CD4-positive, alpha-beta T cell treated with Interferon gamma for 1 hour (primary cell): ENCODE measurements at places on chromosomes 2 and 18.

DNA sequence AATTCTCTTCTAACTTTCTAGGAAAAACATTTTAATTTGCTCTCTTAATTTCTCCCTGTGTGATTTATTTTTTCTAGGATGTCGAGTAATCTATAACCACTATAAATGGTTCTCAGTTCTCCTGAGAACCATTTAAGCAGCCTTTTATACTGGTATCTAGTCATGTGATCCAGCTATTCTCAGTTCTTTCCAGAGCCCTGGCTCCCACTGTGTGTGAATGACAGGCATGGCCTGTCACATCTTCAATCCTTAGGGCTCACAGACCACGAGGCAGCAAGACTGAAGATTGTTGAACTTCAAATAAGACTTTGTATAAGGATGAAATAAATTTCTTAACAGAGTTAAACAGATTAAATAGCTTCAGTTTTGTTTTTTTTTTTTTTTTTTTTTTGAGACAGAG, 219.4 kb downstream of the HNMT start:
- DNase-seq: no peak

GRCh38 chr18:52567360-52567759, 227.4 kb downstream of the DCC start:
- DNase-seq: no peak

DNA sequence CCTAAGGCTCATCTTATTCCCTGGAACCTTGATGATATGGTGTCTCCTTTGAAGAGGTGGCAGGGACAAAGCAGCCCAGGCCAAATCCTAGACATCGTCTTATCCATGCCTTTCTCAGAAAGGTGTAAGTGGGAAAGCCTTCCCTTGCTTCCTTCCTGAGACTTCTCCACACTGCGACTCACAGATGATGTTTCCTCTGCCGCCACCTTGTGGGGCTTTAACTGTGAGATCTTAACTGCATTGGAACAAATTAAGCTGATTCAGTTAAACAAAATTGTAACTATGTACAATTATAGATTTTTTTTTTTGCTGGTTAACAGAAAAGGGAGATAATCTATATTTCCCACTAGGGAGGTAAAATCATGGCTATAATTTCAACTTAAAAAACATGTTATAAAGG, 10.0 kb upstream of the GCA start:
- DNase-seq: peak; percentile 11

- no peak for DNase-seq
These were observed 365.2 kb downstream of the ZNF521 start for GRCh38 chr18:24986666-24987302.

DNA sequence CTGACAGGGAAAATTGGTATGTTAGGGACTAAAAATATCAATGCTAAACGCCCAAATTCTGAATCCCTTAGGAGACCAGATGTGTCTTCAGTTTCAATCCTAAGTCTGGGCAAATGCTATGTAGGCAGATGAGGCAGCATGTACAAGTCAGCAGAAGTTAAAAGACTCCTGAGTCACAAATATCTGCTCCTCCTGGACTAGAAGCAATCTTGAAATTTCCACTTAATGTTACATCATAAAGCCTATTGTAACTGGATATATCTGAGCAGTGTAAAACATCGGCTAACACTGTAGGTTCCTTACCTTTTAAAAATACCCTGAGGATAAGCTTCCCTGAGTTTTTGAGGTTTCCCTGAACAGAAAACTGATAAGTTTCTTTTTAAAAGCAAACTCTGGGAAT, 1087.6 kb upstream of the PIK3C3 start:
- DNase-seq: no peak

GRCh38 chr2:226802573-226802972, 3.0 kb upstream of the IRS1 start:
- no peak for DNase-seq

- no peak for DNase-seq
These were observed 173.3 kb downstream of the OSR1 start for GRCh38 chr2:19185086-19185485.

- DNase-seq: no peak
These were observed 4.7 kb downstream of the HMSD start for GRCh38 chr18:63953811-63954210.

- DNase-seq: no peak
These were observed 4.3 kb downstream of the ZBTB7C start for GRCh38 chr18:48404716-48405507.

DNA sequence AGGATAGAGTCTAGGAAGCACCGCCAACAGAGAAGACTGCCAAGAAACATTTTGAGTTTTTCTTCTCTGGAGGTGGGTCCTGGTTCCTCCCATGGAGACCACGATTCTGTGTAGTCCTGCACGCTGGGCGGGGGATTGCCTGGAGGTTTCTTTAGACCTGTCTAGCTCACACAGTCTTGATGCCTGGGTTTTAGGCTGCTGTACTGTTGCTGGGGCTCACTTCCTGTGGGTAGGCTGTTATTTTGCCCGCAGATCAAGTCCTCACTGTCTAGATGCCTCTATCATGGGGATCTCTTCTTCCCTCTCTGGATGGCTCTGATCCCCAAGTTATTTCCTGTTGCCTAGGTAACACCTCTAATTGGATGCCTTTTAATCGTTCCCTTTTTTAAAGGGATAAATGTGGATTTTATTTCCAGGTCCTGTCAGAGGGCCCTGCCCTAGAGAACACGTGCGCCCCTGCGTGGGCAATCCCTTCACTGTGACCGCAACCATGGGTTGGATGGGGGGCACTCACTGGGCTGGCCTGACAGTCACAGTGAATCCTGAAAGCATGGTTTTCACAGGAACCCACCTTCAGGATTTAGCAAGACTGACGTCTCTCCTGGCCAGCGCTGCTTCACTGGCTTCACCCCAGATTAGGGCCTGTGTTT, 115.7 kb downstream of the MSH2 start:
- no peak for DNase-seq

GRCh38 chr2:10036095-10036884, 7.1 kb upstream of the KLF11 start:
- DNase-seq: peak; percentile 77

GRCh38 chr18:63283305-63284094, 36.1 kb downstream of the BCL2 start:
- no peak for DNase-seq

DNA sequence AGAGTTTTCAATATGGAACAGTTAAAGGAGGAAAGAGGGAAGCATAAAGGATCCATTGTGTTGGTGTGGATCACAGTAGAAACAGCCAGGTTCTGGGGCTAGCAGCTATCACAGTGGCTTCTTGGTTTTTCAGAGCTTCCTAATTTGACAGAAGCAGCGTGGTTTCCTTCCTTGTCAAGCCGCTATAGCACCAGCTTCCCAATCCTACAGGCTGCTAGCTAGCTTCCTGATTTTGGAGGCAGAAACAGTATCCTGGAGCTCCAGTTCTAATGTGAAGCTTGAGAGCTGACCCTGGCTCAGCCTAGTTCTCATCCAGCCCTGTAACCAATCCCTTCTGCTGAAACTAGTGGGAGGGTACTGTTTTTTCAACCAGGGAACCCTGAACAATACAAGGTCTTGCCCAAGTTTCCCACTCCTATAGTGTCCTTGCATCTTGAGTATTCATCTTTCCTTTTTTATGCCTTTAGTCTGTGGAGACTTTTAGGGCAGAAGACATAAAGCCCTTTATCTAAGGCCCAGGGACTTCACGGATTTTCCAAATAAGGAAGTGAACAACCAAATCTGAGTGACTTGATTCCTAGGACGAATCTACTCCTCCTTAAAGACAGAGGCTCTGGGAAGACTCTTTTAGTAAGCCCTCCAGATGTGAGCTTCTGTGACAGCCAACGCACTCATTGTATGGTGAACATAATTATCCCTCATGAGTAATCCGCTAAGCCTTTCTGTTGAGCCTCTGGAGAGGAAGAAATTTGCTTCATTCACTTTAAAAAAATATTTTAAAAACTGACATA, 33.8 kb downstream of the CCDC93 start:
- DNase-seq: peak; percentile 4

GRCh38 chr2:47810850-47811249, 27.9 kb downstream of the MSH6 start:
- no peak for DNase-seq

GRCh38 chr2:144224472-144224871, 295.4 kb downstream of the ZEB2 start:
- no peak for DNase-seq

- no peak for DNase-seq
These were observed 16.5 kb downstream of the SCLY start for GRCh38 chr2:238077292-238077691.

DNA sequence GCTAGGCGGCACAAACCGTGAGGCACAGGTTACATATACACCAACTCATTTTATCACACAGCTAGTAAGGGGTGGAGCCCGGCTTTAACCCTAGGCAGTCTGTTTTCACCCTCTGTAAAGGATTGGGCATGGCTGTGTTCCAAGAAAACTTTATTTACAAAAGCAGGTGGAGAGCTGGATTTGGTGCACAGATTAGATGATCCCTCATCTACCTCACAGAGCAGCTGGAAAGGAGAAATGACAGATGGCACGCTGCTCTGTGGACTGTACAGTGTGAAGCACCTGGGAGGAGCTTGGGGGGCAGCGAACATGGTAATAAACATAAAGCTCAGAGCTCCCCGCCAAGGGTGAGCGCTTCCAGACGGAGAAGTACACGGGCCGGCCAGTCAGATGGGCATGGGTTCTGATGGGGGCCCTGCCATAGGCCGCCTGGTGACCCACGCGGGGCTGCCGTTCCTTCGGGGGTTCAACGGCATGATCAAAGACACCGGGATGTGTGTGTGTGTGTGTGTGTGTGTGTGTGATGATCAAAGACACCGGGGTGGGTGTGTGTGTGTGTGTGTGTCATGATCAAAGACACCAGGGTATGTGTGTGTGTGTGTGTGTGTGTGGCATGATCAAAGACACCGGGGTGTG, 862 bp upstream of the TMEM177 start:
- peak; percentile 6 for DNase-seq

GRCh38 chr2:49988816-49989215, 834.5 kb upstream of the FSHR start:
- no peak for DNase-seq

- peak; percentile 75 for DNase-seq
These were observed 2.5 kb upstream of the CNDP2 start for GRCh38 chr18:74493689-74494088.

DNA sequence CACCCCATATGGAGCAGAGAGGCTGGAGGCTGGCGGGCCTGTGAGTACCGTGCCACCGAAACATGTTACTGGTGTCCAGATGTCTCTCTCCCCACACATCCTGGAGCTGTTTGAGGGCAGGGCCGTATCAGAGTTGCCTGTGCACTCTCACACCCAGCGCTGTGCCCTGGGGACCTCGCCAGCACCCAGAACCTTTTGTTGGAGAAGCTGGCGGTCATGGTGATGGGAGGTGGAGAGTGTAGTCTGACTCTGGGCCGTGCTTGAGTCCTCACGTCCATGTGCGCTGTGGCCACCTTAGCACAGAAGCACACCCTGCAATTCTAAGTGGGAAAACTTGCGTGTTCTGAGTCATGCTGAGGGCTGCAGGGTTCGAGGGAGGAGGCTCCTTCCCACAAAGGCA, 259.2 kb downstream of the NDUFA10 start:
- DNase-seq: no peak

DNA sequence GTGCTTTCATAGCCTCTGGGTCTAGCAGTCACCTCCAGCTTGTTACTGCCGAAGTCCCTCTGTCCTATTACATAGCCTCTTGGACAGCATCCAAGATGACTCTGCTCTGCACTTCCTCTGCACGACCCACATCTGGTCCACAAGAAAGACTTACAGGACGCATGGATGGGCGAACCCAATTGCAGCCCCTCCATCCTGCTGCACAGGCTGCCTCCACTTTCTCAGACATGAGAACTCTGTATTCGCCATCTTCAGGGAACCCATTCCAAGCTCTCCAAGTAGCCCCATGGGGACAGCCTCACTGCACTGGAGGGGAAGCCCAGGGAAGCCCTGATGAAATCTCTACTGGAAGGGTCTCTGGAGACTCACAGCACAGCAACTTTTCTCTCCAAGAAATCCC, 172.1 kb downstream of the GFPT1 start:
- DNase-seq: no peak

DNA sequence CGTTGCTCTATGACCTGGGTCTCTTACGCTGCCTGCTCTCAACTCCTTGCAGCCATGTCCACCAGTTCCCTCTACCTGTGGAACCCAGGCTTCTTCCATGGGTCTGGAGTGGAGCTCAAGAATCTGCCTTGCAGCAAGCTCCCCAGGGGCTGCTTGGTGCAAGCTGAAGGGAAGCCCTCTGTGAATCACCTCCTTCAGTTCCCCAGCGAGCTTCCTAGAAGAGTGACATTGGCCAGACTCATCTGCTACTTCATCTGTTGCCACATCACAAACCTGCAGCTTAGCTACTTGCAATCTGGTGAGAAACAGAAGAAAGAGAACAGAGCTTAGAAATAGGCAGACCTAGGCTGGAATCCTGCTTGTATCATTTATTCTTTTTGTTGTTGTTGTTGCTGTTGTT, 9.8 kb upstream of the EFR3B start:
- peak; percentile 5 for DNase-seq

- no peak for DNase-seq
These were observed 43.5 kb upstream of the ELAC1 start for GRCh38 chr18:50924372-50924771.

- no peak for DNase-seq
These were observed 498.0 kb downstream of the CCDC85A start for GRCh38 chr2:56681659-56682396.

DNA sequence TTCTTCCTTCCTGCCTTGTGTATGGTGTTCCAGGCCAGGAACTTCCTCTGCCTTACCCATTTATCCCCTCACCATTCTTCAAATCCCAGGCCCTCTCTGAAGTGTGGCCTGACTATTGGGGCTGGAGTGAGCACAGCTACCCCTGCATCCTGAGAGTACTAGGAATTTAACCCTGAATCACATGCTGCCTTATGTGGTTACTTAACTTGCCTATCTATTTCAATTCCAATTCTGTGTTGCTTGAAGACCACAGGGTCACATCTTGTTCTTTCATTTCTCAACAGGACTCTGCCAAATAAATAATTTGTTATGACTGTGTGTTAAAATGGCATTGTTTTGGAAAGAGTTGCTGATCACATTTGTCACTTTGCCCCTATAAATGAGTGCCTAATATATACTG, 108.6 kb downstream of the CERS6 start:
- DNase-seq: no peak

DNA sequence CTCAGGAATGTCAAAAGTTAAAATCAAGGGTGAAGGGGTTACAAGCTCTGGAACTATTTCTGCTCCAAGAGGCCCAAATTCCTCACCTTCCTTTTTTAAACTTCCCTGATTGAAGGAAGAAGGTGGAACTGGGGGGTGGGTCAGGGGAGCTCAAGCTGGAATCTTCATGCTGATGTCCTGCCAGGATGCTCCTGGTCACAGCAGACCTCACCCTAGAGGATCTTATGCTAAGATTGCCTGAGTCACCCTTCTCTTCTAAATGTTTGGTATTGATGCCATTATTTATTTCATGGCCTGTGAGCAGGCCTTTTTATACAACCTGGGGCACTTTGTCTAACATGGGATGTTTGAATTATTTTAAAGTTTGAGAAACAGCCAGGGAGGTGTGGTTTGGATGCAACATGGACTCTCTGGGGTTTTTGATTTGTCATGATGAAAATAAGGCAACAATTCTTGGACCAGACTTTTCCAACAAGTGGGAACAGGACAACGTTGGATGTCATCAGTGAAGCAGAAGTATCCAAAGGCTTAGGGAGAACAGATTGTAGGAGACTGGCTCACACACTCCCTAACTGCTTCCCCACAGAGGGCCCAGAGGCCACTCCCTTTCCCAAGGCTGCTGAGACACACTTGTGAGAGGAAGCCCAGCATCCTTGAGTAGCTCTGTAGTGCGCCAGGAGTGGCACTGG, 420.2 kb upstream of the MEX3C start:
- DNase-seq: no peak

GRCh38 chr2:195181059-195181705, 475.8 kb upstream of the SLC39A10 start:
- DNase-seq: no peak
